ENCODE measurements at places on chromosomes 3 and 15.

GRCh38 chr3:20741381-20741780 is 555.4 kb upstream of the SGO1 start:
- no peak for DNase-seq

DNA sequence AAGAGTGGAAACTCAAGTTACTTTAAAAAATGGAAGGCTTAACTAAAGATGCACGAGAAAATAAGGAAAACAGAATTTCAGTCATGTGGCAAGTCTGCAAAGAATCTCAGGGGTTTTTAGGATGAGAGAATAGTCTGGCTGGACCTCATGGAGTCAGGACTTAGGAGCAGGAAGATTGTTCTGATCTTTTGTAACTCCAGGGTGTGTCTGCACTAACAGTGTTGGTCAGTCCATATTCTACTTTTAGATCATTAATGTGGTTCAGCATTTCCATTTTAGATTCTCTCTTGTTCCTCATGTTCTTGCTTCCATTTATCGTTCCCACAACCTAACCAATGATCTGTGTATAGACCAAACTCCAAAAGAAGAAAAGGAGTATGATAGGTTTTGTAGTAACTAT is 15.3 kb downstream of the TMEM108 start:
- DNase-seq = no peak

- DNase-seq = no peak
Observed at GRCh38 chr15:43821505-43821904, 3.0 kb downstream of the MFAP1 start.

DNA sequence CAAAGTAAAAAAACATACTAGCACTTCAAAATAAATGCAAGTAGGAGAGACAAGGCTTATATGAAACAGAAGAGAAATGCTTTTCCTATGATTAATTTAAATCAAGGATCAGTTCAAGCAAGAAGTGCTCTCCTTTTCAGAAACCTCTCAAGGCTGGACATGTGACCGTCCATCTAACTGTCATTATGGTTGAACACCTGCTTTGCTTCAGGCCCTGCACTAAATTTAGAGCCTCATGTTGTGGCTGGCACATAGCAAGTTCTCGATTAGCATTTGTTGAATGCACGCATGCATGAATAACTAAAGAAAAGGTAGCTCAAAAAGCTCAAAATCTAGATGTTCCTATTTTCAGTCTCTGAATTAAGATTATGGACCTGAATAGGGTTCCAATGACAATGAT is 82.0 kb downstream of the SV2B start:
- DNase-seq = no peak

Data from activated CD4-positive, alpha-beta T cell treated with anti-CD3 and anti-CD28 coated beads, Interleukin-2, amount 50 U/mL, for 24 hours (primary cell).